Bronchial epithelial cell (primary cell): ENCODE measurements at places on chromosomes 2 and 18. TPM values are rescaled to one million over a fixed set of nuclear protein-coding genes. Genes with fewer than 3 reads are reported as not detected.

DNA sequence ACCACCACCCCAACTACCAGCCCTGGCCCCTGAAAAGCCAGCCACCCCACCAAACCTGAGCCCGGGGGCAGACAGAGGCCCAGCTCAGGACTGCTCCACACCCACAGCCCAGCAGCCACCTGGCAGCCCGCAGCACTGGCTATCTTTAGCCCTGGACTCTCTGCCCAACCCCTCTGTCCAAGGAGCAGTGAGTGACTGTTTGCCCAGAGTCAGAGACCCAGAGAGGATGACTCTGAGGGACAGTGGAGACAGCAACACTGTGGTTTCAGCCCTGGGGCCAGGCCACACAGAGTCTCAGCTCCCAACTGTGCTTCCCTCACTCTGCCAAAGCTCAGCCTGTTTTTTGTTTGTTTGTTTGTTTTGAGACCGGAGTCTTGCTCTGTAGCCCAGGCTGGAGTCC, 32.6 kb downstream of the BIN1 start:
- DNase-seq = no peak

Gene ZC3H8
- total RNA-seq = 7.9 and 11.5 TPM in 2 replicates

GRCh38 chr2:164065038-164065437, 329.2 kb upstream of the FIGN start:
- DNase-seq = no peak

DNA sequence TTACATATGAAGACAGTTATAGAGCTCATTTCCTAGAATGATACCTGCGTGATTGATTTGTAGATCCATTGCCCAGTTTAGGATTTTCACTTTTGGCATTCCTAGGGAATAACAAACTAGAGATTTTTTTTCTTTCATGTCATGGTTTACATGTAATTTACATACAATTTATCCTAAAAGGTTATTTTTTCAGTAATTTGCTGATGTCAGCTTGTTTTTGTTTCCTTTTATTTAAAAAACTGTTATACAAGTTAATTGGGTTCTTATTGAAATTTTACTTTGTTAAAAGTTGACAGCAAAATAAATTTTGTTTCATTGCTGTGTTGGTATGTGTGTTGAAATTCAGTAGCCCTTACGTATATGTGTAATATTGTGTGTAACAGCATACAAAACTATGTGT, 23.4 kb downstream of the MTX2 start:
- no peak for DNase-seq

Gene GNLY
- total RNA-seq = not detected in 2 replicates

DNA sequence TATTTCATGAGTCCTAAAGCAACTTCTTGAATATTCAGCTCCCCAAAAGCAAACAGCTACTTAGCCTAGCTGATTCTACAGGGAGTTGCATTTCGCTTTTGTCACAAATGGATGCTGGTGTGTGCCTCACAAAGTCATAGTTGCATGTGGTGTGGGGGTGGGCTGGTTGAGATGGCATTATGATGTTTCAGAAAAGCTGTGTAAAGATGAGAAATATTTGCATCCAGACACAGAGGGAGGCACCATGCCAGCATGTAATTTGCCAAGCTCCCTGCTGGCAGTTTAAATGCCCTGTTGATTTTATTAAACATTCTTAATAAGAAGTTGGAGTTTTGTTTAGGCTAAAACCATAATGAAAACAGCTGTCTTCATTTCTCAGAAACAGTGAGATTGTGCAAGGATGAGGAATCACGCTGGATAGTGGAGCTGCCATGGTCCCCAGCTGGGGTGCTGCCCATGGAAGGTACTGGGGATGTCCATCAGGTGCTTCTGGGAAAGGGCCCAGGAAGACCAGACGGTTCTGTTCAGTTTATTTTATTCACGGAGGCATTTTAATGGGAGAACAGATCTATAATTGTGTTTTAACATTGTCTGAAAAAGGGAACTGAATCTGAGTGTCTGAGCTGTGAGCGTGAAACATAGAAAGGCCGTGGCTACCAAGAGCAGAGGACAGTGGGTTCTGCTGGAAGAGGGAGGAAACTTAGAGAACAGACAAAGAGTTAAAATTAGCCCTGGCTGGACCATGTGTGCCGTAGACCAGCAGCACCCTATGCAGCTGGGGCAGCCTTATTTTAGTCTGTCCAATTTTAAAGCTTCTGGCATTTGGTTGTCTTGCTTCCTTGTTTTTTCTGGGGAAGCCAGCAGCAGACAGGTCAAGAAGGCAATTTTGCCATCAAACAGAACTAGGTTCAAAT, 177.1 kb downstream of the FAM210A start:
- DNase-seq = no peak

Gene IL1R1
- total RNA-seq = 1.6 and 3.1 TPM in 2 replicates

DNA sequence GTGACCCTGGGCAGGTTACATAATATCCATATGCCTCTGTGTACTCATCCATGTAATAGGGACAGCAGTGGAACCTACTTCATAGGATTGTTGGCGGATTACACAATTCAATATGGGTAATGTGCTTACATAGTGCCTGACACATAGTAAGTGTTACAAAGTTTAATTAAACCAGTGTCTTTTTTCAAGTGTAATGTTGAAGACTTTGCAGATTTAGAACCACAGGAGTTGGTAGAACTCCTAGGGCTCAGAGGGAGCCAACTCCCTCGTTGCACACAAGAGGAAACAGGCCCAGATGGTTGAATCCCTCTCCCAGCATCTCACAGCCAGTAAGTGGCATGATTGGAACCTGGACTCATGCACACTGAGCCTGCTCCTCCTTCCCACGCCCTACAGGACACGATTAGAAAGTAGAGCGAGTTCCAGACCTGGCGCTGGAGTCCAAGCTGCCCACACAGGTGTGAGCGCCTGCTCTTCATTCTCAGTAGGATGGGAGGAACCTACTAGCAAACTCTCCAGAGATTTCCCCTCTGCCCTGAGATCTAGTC, 97.8 kb downstream of the VSNL1 start:
- DNase-seq = no peak

Gene LYG1
- total RNA-seq = 0.26 and 0.77 TPM in 2 replicates

GRCh38 chr2:226411727-226412360, 387.8 kb downstream of the IRS1 start:
- DNase-seq = peak; percentile 98

Gene TCF23
- under 0.01 TPM in 1 of 2 replicates, not detected in the other for total RNA-seq

GRCh38 chr2:231957913-231958763, 3.4 kb upstream of the DIS3L2 start:
- peak; percentile 29 for DNase-seq

- no peak for DNase-seq
These were observed 3.6 kb downstream of the LIMS2 start for GRCh38 chr2:127671557-127672302.

DNA sequence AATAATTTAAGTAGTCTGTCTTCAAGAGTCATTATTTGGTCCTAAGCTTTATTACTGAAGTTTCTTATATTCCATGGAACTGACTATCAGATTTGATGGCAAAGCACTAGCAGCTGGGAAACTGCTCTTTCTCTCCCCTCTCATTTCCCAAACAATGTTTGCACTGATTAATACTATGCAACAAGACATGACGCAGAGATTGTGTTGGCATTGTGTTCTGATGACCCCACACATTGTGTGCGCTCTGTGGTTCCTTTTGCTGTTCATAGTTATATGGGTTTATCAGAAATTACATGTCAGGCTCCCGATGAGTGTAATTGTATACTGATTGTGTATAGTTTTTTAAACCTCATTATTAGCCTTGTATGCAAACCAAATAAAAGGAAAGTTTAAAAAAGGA, 331.6 kb upstream of the FANCL start:
- DNase-seq = no peak

- no peak for DNase-seq
These were observed 99.8 kb downstream of the UXS1 start for GRCh38 chr2:106094131-106094841.

DNA sequence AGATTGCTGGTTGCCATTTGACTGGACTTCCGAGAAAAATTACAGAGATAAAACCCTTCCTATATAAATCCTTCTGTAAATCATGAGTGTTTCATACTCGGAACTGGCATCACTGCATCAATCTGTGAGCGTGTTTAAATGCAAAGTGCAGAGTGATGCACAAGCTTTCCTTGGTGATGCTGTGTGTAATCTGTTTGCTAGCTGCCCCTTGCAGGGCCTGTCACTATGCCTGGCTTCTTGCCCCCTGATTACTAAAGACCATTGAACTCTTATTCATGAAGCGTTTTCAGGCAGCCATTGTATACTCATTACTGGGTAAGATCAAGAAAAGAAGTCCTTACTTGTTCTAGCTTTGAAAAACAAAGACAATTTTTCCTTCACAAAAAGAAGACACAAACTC, 266.9 kb upstream of the FANCL start:
- DNase-seq = no peak

DNA sequence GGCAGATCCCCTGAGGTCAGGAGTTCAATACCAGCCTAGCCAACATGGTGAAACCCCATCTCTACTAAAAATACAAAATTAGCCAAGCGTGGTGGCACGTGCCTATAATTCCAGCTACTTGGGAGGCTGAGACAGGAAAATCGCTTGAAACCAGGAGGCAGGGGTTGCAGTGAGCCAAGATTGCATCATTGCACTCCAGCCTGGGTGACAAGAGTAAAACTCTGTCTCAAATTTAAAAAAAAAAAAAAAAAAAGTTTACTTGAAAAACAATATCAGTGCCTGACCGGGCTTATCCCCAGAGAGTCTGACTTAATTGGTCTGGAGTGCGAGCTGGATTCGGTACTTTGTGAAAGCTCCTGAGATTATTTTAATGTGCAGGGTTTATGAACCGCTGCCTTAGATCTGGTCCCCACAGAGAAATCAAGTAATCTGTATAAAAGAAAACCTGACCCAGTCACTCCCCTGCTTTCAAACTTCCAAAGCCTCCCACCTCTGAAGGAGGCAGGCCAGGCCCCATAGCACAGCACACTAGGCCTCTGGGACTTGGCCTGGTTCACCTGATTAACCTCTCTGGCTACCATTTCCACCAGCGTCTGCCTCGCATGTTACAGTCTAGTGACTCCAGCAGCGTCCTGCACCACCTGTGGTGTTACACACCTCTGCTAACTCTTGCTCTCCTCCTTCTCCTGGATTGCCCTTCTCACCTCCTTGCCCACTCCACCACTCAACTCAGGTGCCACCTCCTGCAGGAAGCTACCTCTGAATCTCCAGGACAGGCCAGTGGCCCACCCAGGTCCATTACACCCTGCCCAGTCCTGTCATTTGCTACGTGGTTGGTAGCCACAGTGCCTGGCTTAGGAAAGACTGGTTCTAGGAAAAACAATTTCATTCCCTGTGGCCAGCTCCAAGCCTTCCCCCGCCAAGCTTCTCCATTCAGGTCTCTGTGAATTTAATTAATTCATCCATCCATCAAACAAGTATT, 114.3 kb upstream of the PPP1CB start:
- no peak for DNase-seq

GRCh38 chr2:109348671-109349502, 219.9 kb downstream of the SH3RF3 start:
- DNase-seq = no peak

Gene SAG
- total RNA-seq = not detected in 2 replicates
